Ascending aorta (tissue), 2 donors: ENCODE measurements at places on chromosomes 3 and 15.

GRCh38 chr3:188901671-188902287 is 270.0 kb upstream of the TPRG1 start:
- DNase-seq, result no peak

DNA sequence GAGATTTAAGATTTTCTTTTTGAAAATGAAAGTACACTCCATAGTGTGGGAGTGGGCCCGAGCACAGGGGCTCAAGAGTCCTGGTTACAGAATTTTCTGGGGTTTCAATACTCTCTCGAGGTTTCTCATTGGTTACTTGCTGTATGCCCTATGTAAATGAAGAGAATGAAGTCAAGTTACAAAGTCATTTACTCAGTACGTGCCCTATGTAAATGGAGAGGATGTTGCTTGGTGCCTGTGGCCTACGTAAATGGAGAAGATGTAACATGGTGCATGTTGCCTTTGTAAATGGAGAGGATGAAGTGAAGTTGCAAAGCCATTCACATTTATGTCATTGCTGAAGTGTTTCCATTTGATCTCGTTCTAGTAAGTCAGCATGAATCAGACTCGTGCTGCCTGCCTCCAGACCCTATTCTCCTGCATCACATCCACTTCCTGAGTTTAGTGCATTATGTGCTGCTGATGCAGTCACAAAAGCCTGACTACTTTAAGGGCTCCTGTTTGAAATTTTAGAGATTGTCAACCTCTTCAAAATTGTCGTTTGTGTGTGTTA is 302.0 kb downstream of the ZBBX start:
- DNase-seq, result no peak

DNA sequence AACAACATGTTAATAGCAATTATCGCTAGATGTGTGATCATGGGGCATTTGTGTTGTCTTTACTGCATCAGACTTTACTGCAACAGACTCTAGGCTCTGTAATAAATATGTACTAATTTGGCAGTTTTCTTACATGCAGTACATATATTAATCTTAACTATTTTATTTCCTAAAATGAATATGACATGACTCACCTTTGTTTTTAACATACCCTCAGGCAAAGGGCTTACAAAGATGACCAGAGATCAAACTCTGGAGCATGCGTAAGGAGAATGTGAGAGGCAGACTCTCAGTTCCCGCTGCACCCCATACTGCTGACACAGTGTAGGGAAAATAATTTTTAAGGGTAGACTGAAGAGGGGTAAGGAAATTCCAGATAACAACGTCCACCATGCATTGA is 7.2 kb upstream of the FAM174B start:
- no peak for DNase-seq

DNA sequence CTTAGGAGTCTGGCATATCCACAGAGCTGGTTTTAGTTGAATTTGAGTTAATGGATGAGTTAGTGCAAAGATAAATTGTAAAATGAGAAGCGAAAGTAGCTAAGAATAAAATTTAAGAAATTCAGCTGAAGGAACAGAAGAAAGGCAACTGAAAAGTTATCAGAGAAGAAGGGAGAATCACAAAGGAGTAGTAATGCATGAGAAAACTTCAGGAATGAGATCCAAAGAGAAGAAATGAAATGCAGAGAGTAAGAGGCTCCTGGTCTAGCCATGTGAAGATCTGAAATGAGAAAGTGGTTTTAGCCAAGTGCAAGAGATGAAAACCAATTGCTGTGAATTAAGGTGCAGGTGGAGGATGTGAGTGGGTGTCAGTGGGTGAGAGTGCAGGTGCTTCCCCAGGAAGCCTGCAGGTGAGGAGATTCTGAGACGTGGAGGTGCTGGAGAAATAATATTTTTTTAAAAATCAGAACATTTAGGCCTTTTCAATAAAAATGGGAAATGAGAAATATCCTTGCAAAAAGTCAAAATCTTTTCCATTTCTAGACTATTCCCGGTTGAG is 18.5 kb downstream of the KBTBD8 start:
- DNase-seq, result no peak
